Activated CD4-positive, alpha-beta T cell treated with anti-CD3 and anti-CD28 coated beads for 24 hours (primary cell): ENCODE measurements at places on chromosomes 1 and 21.

GRCh38 chr21:37219761-37220432 lies 47.2 kb downstream of the VPS26C start:
- no peak for DNase-seq

DNA sequence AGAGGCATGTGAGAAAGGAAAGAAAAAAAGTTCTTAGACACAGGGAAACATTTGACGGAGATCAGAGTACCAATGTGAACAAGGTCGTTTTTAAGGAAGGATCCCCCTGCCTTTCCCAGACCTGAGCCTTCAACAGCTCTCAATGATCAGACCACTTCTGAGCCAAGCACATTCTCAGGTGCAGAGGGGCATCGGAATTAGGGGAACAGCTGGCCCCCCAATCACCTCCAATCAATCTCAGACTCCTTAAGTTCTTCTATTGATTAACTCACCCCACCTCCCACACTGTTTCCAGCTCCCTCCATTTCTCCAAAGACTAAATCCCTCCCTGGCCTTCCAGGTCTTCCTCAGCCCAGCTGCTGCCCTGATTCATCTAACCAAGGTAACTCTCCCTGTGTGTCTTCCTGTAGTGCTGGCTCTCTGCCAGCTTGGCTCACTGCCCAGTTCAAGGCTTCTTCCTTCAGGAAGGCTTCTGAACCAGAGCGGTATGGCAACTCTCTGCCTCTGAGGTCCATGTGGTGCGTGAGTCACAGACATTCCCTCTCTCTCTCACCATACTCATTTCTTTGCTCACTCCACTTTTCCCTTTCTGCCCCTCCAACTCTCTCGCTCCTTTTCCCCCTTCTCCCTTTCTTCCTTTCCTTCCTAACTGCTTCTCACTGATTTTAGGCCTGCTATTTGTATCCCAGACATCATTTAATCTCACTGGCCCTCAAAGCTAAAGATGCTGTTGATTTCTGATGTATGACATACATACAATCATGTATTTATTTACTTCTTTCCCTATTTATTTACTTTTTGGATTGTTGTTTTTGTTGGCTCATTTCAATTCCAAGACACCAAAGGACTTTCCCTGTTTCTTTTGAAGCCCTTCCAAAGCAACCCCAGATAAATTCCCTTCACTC lies 18.1 kb downstream of the CFAP45 start:
- DNase-seq: peak; percentile 6

GRCh38 chr1:40306296-40306695 lies 10.8 kb downstream of the COL9A2 start:
- DNase-seq: no peak

- no peak for DNase-seq
Measured at GRCh38 chr21:24289539-24289938, 1317.7 kb downstream of the MRPL39 start.
